ENCODE measurements at places on chromosomes 2 and 18.

DNA sequence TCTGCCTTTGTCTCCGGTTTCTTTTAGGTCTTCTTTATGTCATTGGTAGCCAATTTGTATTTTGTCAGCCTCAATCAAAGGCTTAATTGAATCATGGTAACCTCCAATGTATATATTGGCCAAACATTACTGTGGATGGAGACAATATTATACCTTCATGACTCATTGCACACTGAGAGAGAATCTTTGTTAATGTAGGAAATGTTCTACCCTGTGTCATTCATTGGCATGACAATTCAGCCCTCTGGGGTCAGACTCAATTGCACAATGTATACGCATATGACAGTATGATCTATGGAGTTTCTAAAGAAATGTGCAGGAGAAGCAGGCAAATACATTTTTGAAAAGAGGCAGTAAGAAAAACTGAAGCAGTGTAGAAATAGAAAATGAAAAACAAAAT lies 162.6 kb downstream of the PDE11A start:
- no peak for DNase-seq

DNA sequence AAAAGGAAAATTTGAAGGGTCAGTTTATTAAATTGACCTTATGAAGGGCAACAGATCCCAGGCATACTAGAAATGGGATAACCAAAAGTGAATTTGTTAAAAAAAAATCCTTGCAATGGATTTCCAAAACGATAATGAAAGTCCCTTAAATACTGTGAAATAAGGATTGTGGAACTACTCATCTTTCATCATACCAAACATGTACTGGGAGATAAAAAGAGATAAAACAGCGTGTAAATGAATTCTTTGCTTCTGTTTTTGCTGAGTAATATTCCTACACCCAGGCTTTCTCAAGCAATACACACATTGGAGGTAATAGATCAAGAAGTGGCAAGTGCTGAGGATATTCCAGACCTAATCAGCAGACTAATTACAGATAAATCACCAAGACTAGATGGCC lies 3.8 kb downstream of the LYPD6 start:
- DNase-seq, result no peak

- peak; percentile 14 for DNase-seq
Observed at GRCh38 chr2:4678927-4679326, 975.6 kb downstream of the DCDC2C start.

DNA sequence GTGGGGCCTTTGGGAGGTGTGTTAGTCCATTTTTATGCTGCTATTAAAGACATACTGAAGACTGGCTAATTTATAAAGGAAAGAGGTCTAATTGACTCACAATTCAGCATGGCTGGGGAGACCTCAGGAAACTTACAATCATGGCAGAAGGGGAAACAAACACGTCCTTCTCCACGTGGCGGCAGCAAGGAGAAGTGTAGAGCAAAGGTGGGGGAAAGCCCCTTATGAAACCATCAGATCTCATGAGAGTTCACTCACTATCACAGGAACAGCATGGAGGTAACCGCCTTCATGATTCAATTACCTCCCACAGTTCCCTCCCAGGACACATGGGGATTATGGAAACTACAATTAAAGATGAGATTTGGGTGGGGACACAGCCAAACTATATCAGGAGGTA lies 187.1 kb upstream of the OSR1 start:
- no peak for DNase-seq

DNA sequence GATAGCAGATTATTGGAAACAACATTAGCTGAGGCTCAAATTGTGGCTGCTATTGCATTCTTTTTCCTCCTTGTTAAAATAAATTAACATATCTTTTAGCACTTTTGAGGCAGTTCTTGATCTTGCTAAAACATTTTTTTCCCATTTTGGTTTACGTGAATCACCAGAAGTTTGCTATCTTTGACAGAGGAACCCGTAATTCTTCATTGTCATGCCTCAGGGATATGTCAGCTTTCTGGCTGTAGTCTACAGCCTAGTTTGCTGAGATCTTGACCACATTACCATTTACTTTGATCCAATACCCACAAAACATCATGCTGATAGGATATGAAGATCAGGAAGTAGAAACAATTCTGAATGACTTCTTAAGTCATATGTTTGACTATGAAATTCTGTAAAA lies 25.1 kb upstream of the FANCL start:
- DNase-seq, result no peak

- DNase-seq, result no peak
Observed at GRCh38 chr2:56315376-56315775, 131.6 kb downstream of the CCDC85A start.

DNA sequence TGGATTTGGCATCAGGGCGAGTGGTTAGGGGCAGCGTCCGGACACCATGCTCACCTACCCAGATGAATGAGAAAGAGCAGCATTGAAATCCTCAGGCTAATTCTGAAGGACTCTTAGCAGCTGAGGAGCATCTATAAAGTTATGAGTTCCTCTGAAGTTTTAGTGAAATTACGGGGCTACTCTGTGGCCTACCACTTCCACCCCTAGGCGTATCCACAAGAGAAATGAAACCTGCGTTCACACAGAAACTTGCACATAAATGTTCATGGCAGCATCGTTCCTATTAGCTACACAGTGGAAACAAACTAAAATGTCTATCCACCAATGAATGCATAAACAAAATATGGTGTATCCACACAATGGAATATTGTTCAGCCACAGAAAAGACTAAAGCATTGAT lies 98.0 kb downstream of the GBX2 start:
- no peak for DNase-seq

DNA sequence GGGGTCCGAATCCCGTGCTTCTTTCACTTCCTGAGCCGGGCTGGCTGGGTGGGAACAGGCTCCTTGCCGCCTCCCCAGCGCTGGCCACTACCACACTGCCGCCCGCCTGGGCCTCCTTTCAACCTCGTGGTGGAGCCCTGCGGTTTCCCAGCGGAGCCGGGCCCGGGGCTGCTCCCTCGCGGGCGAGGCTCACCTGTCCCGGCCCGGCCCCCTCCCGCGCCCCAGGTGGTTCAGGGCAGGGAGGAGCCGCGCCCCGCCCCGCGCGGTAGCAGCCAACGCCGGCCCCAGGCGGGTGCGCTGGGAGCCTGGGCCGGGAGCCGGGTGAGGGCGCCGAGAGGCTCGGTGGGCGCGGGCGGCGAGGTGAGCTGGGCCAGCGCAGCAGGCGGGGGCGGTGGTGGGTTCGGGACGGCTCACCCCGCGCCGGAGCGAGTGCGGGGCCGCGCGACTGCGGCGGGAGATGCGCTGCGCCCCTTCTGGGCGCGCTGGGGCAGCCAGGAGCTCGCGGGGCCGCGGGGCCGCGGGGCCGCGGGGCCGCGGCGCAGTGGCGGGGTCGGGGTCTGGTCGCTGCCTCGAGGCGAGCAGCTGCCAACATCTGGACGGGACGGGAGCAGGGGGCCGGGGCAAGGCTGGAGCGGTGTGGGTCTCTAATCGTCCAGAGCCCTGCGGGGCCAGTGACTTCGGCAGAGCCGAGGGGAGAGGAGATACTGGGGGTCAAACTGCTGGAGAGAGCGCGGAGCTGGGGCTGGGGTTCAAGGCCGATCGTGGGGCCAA lies at the start of gene LYPD6B:
LYPD6B (plus strand) TSS at position 258 of the 771 bp plus-strand sequence. CDS start 92,250 bp downstream, outside the sequence.
- peak; percentile 70 for DNase-seq

- DNase-seq, result no peak
Observed at GRCh38 chr2:30433541-30434299, 13.3 kb upstream of the LCLAT1 start.

DNA sequence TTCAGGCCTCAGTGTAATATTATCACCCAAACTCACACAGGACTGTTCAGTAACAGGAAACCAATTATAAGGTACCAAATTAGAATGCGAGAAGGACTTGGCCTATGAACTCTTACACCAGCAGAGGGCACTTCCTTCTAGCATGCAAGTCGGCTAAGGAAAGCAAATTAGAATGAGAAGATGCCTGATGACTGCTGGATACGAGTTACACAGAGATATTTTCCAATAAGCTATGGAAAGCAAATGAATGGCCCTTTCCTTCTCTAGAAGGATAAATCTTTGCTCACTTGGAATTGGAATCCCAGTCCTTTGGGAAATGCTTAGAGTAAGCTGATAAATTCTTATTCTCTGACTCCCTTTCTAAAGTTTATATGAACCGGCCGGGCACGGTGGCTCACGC lies 109.8 kb downstream of the AP1S3 start:
- peak; percentile 48 for DNase-seq

GRCh38 chr2:119552902-119553301 lies 8.7 kb downstream of the CFAP221 start:
- DNase-seq, result no peak

DNA sequence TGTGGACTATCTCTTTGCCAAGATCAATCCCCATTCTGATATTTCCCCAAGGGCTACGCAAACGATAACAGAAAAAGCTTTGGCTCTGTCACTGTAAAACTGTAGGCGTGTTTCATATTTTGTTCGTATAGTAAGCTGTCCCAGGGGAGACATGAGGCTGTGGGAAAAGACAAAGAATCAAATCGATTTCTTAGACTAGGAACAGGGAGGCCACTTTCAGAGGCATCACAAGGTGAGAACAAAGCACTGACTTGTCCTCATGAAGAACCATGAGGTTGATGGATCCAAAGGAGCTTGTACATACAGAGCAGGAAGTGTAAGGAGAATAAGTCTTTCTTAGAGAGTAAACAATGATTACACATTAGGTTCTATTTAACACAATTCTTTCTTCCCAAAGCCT lies 255.7 kb downstream of the HNMT start:
- DNase-seq, result no peak

DNA sequence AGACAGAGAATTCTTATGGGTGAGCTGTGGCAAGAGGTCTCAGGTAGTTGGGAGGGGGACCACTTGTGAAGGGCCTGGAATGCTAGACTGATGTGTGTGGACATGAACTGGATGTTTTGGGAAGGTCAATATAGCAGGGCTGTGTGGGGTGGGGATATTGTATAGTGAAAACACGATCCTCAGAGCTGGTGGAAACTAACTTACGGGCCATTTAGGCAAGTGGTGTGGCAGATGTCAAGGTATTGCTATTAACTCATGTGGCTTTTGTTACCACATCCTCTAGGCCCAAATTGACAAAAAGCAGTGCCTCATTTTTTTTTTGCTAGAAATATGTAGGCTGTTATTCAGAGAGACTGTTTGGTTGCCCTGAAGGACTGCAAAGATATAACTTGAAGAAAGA lies 8.0 kb upstream of the GALNT1 start:
- DNase-seq, result no peak

GRCh38 chr2:212686285-212686895 lies 147.8 kb upstream of the ERBB4 start:
- peak; percentile 70 for DNase-seq

DNA sequence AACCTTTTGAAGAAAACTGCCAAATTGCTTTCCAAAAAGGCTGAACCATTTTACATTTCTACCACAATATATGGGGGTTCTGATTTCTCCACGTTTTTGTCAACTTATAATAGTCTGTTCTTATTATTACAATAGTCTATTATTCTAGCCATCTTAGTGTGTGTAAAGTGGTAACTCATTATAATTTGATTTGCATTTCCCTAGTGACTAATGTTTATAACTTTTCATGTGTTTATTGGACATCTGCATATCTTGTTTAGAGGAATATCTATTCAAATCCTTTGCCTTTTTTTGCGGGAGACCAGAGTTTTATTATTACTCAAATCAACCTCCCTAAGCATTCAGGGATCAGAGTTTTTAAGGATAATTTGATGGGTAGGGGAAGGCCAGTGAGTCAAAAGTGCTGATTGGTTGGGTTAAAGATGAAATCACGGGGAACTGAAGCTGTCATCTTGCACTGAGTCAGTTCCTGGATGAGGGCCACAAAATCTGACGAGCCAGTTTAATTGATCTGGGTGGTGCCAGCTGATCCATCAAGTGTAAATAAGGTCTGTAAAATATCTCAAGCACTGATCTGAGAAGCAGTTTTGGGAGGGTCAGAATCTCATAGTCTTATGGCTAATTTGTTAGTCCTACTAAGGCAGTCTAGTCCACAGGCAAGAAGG lies 303.4 kb upstream of the NCKAP5 start:
- no peak for DNase-seq

- DNase-seq, result no peak
Observed at GRCh38 chr2:240463866-240464481, 28.5 kb downstream of the GPC1 start.

DNA sequence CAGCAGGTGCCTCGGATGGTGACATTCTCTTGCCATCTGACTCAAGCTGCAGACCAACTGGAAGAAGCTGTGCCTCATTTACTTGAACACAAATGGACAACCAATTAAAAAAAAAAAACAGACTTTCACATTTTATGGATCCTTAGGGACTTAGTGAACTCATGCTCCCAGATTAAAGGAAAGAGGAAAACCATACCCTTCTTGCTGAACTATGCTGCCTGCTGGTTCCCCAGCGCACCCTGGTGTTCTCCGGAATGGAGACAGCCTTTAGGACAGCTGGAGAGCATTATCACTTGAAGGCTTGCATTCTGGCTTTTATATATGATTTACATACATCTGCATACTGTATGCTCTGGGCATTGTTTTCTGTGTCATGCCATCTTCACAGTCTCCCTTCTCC lies 370.7 kb downstream of the SLC4A3 start:
- no peak for DNase-seq

DNA sequence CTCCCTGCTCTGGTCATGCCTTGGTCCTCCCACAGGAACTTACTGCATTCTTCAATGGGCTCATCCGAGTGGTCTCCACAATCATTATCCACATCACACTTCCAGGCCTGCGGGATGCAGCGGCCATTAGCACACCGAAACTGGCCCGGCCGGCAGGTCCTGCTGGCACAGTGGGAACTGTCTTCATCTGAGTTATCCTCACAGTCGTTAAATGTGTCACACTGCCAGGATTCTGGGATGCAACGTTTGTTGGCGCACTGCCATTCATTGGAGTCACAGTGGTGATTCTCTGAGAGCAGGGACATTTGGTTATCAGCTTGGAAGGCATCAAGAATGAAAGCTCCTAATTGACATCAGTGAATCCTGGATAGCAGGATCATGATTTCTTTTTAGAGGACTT lies 104.5 kb downstream of the DHRS9 start:
- DNase-seq, result no peak

- no peak for DNase-seq
Observed at GRCh38 chr2:122478771-122479170, 723.3 kb downstream of the TSN start.

GRCh38 chr2:84631047-84631446 lies 114.7 kb downstream of the DNAH6 start:
- DNase-seq, result peak; percentile 38

DNA sequence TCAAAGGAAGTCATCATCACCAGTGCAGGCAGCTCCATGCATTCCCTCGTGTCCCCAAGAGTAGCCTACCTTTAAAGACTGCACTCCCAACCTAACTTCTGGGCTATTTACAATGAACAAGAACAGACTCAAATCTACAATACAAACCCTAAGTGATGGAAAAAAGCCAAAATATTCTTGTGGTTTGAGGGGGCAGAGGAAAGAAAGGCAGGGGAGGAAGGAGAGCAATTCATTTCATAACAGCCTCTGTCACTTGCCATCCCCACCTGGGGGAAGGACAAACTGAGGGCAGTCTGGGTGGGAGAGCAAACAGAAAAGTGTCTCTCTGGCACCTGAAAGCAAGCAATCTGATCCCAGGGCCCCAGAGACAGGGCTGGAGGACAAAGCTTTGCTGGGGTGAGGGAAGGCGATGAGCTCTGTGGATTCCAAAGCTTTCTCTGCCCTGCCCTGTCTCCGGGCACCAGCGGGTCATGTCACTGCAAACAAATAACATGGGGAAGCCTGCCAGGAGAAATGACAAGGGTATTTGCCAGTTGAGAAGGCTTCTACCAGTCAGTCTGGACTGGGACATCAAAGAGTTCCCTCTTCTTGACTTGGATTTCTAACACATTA lies 528.0 kb upstream of the TNP1 start:
- peak; percentile 9 for DNase-seq
